Sigmoid colon (tissue), 7 donors: ENCODE measurements at places on chromosomes 13 and 19.

DNA sequence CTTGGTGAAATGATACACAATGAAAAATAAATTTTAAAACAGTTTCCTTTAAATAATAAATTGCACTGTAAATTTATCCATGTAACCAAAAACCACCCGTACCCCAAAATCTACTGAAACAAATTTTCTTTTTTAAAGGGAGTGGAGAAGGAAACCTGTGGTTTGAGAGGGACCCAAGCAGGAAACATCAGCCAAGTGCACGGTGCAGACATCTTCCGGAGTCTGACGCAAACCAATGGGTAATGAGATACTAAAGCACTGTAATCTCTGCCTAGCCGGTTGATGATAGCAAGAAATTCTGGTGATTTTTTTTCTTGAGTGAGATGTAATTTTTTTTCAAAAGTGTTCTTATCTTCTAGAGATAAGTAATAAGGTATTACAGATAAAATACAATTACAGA is 115.4 kb downstream of the ABCC4 start:
- no peak for DNase-seq

GRCh38 chr13:31195616-31196015 is 4.2 kb upstream of the B3GLCT start:
- DNase-seq, result no peak

- no peak for DNase-seq
These were observed 11.0 kb downstream of the SIGLEC11 start for GRCh38 chr19:49949742-49950589.

DNA sequence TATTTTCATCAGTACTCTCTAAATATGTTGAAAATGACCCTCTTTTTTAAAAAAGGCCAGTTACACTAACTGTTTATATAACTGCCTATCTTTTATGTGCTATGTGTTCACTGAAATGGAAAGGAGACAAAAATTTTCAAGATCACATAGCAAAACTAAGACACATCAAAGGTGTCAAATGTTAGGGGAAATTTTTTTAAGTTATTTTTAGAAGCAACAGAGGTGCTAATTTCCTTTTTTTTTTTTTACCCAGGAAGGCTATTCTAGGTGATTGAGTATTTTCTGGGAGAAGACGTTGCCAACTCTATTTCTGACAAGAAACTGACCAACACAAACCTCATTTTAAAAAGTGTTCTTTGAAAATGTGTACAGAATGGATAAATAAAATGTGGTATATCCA is 45.7 kb downstream of the ELF1 start:
- no peak for DNase-seq

DNA sequence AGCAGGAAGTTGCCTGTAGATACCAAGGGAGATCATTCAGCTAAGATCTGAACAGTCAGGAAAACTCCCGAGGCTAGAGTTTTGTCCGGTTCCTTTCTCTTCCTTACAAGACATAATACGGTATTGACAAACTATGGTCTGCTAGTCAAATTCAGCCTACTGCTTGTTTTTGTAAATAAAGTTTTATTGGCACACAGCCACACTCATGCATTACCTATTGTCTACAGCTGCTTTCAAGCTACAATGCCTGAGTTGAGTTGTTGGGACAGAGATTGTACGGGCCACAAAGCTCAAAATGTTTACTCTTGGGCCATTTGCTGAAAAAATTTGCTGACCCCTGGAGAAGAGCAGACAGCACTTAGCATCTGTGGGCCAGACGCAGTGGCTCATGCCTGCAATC is 2.5 kb downstream of the SLC1A6 start:
- DNase-seq, result no peak

DNA sequence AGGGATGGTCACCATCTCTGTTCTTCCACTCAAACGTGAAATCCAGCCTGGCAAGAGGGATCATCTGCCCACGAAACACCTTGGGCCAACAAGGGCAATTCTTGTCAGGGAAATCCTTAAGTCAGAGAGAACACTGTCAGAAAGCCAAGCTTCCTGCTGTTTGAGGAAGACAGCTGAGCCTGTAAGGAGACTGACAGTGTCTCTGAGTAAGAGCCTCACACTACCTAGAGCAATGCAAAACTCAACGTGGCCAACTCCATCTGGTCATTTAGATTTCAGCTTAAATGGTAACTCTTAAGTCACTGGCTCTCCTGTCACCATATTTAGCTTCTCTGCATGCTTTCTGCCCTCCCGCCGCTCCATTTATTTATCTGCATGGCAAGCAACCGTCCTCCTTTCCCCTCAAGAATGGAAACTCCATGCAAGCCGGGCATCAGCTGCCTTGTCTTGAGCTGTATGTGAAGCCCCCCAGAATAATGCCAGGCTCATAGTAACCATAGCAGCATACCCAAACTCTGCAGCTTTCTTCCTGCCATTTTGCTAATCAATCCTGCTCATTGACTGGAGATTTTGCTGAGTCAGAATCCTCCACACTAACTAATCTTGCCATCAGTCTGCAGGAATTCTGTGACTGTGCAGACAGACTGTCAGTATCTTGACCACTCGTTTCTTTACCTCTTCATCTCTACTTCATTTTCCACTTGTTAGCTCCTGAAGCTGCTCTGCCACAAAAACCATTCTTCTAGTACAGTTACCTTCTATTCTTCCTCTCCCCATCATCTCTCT is 159.8 kb downstream of the IRS2 start:
- no peak for DNase-seq

GRCh38 chr13:25887962-25888655 is 163.7 kb downstream of the SHISA2 start:
- no peak for DNase-seq
